ENCODE measurements at places on chromosomes 2 and 18.

- H3K4me3 ChIP-seq, result no peak overlapping the region
- H3K27me3 ChIP-seq, result peaks cover 17% of the 10 kb centered on the region
- peaks cover 3% of the 10 kb centered on the region for H3K4me1 ChIP-seq
- H3K27ac ChIP-seq, result no peak overlapping the region
- H3K36me3 ChIP-seq, result no peaks in the 10 kb centered on the region
- DNase-seq, result no peak
Measured at GRCh38 chr18:45386041-45386655, 229.1 kb upstream of the SLC14A2 start.

DNA sequence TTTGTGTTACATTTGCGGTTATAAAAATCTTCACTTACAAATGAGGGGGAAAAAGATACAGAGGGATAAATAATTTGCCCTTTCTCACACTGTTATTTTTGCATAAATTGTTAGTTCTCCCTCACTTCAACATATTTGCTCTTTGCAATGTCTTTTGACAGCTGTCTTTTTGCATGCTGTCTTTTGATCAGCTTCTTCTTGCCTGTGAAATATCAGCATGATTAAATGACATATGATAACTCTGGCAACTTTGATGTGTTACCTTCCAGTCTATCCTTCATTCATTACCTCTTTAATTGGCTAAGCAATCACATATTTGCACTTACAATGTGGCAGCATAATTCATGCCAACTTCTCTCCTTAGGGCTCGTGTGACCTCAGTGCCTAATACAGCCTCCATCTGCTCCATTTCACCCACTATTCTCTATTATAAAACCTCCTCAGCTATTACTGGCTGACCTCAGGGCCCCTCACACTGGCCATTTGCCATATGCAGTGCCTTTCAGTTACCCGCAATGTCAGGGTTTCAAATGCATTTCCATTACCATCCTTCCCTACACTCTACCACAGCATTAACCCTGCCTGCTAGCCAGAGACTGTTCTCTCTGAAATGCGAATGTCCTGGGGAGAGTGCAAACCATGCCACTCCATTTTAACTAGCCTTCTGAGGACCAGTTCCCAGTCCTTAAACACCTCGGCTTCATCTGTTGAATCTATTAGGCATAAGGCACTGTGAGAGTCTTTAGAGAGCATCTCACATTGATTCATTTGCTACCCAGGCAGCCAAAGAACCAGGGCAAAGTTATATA is 1056.6 kb upstream of the CHAC2 start:
- no peak for DNase-seq
- no peaks in the 10 kb centered on the region for H3K27me3 ChIP-seq
- H3K27ac ChIP-seq, result no peak overlapping the region
- no peaks in the 10 kb centered on the region for H3K36me3 ChIP-seq
- H3K4me1 ChIP-seq, result no peaks in the 10 kb centered on the region
- no peak overlapping the region for H3K4me3 ChIP-seq

GRCh38 chr2:206488053-206488452 is 44.7 kb downstream of the ADAM23 start:
- H3K27me3 ChIP-seq, result no peaks in the 10 kb centered on the region
- H3K36me3 ChIP-seq, result no peaks in the 10 kb centered on the region
- H3K4me1 ChIP-seq, result peaks cover 5% of the 10 kb centered on the region
- H3K4me3 ChIP-seq, result no peak overlapping the region

DNA sequence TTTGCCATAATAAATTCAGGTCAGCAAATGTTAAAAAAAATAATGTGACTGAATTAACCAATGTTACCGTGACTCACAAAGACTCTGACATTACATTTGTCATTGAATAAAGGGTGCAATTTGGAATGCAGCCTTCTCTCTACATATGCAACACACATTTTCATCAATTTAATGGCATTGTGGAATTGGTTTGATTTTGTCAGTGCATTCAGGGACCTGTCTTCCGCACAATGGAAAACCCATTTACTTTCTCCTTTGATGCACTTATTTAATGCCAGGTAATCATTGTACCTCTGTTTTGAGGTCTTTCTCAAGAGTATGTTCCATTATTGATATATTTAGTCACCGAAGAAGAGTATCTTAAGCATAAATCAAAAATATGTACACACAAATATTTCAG is 1099.3 kb downstream of the SOCS6 start:
- H3K27me3 ChIP-seq, result no peaks in the 10 kb centered on the region
- no peaks in the 10 kb centered on the region for H3K4me1 ChIP-seq
- no peak overlapping the region for H3K4me3 ChIP-seq
- no peak overlapping the region for H3K27ac ChIP-seq

- H3K27me3 ChIP-seq, result peaks cover 20% of the 10 kb centered on the region
- H3K36me3 ChIP-seq, result no peaks in the 10 kb centered on the region
- DNase-seq, result no peak
- no peak overlapping the region for H3K27ac ChIP-seq
Measured at GRCh38 chr2:176390276-176391147, 121.3 kb downstream of the MTX2 start.

DNA sequence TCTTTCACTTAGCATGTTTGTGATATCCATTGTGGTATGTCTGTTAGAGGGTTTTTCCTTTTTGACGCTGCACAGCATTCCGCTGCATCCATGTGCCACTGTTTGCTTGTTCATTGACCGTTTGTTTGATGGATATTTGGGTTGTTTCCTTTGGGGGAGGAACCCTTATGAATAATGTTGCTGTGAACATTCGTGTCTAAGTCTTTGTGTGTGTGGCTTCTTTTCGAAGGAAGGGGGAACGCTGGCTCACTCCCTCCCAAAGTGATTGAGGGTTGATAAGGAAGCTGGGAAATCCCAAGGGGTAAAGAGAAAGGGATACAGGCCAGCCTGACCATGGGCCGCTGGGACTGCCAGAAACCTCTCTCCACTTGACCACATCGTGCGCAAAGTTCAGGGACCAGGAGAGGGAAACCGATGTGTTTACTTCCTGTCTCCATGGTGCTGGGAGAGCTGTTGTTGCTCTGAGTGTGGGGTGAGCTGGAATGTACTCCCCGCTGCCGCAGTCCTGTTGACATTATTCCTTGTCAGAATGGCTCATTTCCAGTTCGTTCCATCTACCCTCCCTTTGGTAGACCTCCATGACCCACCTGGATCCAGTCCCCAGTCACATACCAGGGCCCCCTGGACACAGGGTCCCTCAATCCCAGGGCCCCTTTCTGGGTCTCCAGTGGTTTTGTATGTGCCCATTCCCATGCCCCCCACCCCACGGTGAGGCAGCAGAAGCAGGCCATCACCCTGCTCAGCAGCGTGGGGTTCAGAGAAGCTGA is 39.6 kb downstream of the HS1BP3 start:
- no peak overlapping the region for H3K4me3 ChIP-seq
- H3K27ac ChIP-seq, result no peak overlapping the region
- no peaks in the 10 kb centered on the region for H3K36me3 ChIP-seq
- H3K27me3 ChIP-seq, result no peaks in the 10 kb centered on the region
- no peak for DNase-seq

- peaks cover 16% of the 10 kb centered on the region for H3K27me3 ChIP-seq
- no peak overlapping the region for H3K4me3 ChIP-seq
- peaks cover 1% of the 10 kb centered on the region for H3K4me1 ChIP-seq
- no peak overlapping the region for H3K27ac ChIP-seq
- no peaks in the 10 kb centered on the region for H3K36me3 ChIP-seq
Measured at GRCh38 chr2:206696910-206697309, 21.3 kb downstream of the DYTN start.

- H3K27ac ChIP-seq, result peak overlapping the region; percentile 93
- H3K4me3 ChIP-seq, result peak overlapping the region; percentile 70
- no peak for DNase-seq
- H3K4me1 ChIP-seq, result peaks cover 78% of the 10 kb centered on the region
- H3K36me3 ChIP-seq, result peaks cover 48% of the 10 kb centered on the region
Measured at GRCh38 chr2:25295621-25296020, 46.1 kb downstream of the DNMT3A start.

- H3K4me1 ChIP-seq, result no peaks in the 10 kb centered on the region
- no peaks in the 10 kb centered on the region for H3K36me3 ChIP-seq
- no peak for DNase-seq
- H3K27ac ChIP-seq, result no peak overlapping the region
- no peak overlapping the region for H3K4me3 ChIP-seq
Measured at GRCh38 chr2:158723921-158724802, 71.0 kb upstream of the DAPL1 start.

DNA sequence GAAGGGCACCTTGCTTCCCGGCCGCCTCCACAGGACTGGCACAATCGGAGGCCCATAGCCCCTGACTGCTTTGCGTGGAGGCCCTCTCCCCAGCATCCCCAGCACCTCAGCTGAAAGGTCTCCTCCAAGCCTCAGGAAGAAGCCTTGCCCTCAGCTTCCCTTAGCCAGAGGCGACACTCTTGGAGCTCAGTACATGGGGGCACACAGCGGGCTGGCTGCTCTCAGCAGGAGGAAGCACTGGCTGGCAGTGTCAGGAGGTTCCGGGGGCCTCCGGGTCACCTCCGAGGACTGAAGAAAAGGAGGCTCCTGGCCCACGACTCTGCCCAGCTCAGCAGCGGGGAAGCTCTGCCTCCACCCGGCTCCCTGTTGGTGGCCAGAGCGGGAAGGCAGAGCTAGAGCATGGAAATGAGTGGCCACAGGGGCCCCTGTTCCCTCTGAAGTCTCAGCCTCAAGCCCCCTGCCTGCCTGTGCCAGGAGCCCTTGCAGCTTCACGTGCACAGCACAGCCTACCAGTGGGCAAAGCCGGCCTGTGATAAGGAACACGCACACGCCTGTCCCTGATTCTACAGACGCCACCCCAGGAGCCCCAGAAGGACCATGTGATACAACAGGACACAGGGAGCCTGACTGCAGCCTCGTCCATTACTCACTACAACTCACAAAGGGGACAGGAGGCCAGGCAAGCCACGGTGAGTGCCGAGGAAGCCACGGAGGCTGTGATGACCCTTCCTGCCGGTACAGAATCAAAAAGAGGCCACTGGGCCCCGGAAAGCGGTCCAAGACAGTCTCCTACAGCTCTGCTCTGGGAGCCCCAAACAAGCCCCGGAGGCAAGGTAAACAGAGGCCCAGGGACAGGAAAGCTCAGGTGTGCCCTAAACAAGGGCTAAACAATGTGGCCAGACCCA is 15.5 kb downstream of the HDAC4 start:
- H3K36me3 ChIP-seq, result peaks cover 10% of the 10 kb centered on the region
- peaks cover 18% of the 10 kb centered on the region for H3K4me1 ChIP-seq
- DNase-seq, result no peak
- H3K4me3 ChIP-seq, result no peak overlapping the region
- H3K27ac ChIP-seq, result no peak overlapping the region

GRCh38 chr2:182726473-182726872 is 10.4 kb downstream of the DNAJC10 start:
- H3K27ac ChIP-seq, result no peak overlapping the region
- H3K27me3 ChIP-seq, result no peaks in the 10 kb centered on the region
- H3K36me3 ChIP-seq, result peaks cover 24% of the 10 kb centered on the region
- no peak overlapping the region for H3K4me3 ChIP-seq

- H3K36me3 ChIP-seq, result peaks cover 20% of the 10 kb centered on the region
- H3K4me3 ChIP-seq, result no peak overlapping the region
- H3K4me1 ChIP-seq, result peaks cover 57% of the 10 kb centered on the region
- no peak for DNase-seq
Measured at GRCh38 chr2:46361920-46362666, 64.9 kb downstream of the EPAS1 start.

GRCh38 chr2:16223841-16224177 is 283.5 kb downstream of the MYCN start:
- DNase-seq, result no peak
- no peaks in the 10 kb centered on the region for H3K4me1 ChIP-seq
- no peak overlapping the region for H3K27ac ChIP-seq

GRCh38 chr18:79962311-79962710 is 2.1 kb upstream of the HSBP1L1 start:
- H3K4me1 ChIP-seq, result peaks cover 35% of the 10 kb centered on the region
- peaks cover 6% of the 10 kb centered on the region for H3K27me3 ChIP-seq

GRCh38 chr2:132901661-132902060 is 231.7 kb upstream of the LYPD1 start:
- no peak overlapping the region for H3K27ac ChIP-seq
- DNase-seq, result no peak
- no peak overlapping the region for H3K4me3 ChIP-seq
- H3K27me3 ChIP-seq, result no peaks in the 10 kb centered on the region
- H3K36me3 ChIP-seq, result no peaks in the 10 kb centered on the region
- H3K4me1 ChIP-seq, result no peaks in the 10 kb centered on the region

GRCh38 chr2:182649316-182649715 is 66.7 kb upstream of the DNAJC10 start:
- DNase-seq, result no peak
- H3K36me3 ChIP-seq, result no peaks in the 10 kb centered on the region
- no peaks in the 10 kb centered on the region for H3K27me3 ChIP-seq
- no peak overlapping the region for H3K4me3 ChIP-seq

DNA sequence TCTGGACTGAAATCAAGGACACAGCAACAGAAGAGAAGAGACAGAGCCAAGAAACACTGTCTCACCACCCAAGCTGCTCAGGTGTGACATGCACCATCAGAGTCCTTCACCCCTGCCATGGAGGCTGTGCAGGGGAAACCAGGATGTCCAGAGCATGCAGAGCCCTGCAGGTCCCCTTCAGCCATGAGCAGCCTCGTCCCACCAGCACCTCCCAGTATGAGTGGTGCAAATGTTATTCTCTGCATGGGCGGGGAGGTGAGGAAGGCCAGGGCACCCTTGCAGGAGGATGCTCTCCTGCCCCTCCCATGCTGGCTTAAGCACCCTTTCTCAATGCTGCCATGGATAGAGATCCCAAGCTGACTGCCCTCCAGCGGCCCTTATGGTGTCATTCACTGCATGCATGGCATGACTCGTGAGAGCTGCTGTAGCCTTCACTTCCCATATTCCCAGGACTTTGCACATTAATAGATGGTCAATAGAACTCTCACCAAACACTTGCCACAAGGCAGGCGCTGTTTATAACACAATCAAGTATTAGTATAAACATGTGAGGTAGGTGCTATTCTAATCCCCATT is 171.0 kb downstream of the ANAPC1 start:
- DNase-seq, result no peak
- H3K4me3 ChIP-seq, result no peak overlapping the region
- H3K4me1 ChIP-seq, result peaks cover 6% of the 10 kb centered on the region
- peaks cover 18% of the 10 kb centered on the region for H3K27me3 ChIP-seq
- H3K27ac ChIP-seq, result no peak overlapping the region

DNA sequence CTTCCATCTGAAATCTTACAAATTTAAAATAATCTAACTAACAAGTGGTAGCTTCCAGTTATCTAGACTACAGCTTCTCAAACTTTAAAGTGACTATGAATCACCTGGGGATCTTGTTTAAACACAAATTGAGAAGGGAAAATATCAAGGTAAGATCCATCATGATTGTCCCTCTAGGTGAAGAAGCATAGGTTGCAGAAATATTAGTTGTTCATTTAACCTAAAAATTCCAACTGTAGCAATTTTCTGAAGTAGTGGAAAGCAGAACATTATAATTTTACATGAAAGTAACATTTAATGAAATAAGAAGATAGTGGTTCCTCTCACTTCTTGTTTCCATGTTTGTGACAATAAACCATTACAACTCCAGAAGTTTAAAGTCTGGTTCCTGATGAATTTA is 17.3 kb downstream of the GALNT3 start:
- H3K27ac ChIP-seq, result no peak overlapping the region
- H3K27me3 ChIP-seq, result peaks cover 2% of the 10 kb centered on the region
- H3K4me3 ChIP-seq, result no peak overlapping the region
- no peak for DNase-seq
- H3K36me3 ChIP-seq, result peaks cover 15% of the 10 kb centered on the region
- H3K4me1 ChIP-seq, result peaks cover 11% of the 10 kb centered on the region

GRCh38 chr18:58850786-58851469 is 13.7 kb upstream of the ZNF532 start:
- H3K4me1 ChIP-seq, result no peaks in the 10 kb centered on the region
- H3K27me3 ChIP-seq, result peaks cover 42% of the 10 kb centered on the region
- H3K4me3 ChIP-seq, result no peak overlapping the region
- no peak overlapping the region for H3K27ac ChIP-seq
- no peak for DNase-seq
- no peaks in the 10 kb centered on the region for H3K36me3 ChIP-seq

GRCh38 chr2:215784371-215784783 is 229.0 kb downstream of the MREG start:
- no peak for DNase-seq
- H3K27ac ChIP-seq, result no peak overlapping the region
- no peaks in the 10 kb centered on the region for H3K36me3 ChIP-seq
- H3K27me3 ChIP-seq, result peaks cover 9% of the 10 kb centered on the region
- H3K4me1 ChIP-seq, result no peaks in the 10 kb centered on the region
- no peak overlapping the region for H3K4me3 ChIP-seq

Measured in activated CD8-positive, alpha-beta T cell treated with anti-CD3 and anti-CD28 coated beads, Interleukin-2, amount 10 ng/mL, durations not matched to agents 7 days and 5 days (primary cell).